Activated naive CD4-positive, alpha-beta T cell treated with anti-CD3 and anti-CD28 coated beads, Interleukin-2, amount 10 ng/mL, durations not matched to agents 5 hours and 36 hours (primary cell): ENCODE measurements at places on chromosomes 4 and X. TPM values are rescaled to one million over a fixed set of nuclear protein-coding genes. Genes with fewer than 3 reads are reported as not detected.

The DCX gene
- total RNA-seq: not detected

The DCAF4L1 gene
- 0.12 TPM for total RNA-seq

The TLR6 gene
- 6.4 TPM for total RNA-seq

The SPANXN5 gene
- not detected for total RNA-seq

The CFI gene
- not detected for total RNA-seq

The ZAR1 gene
- total RNA-seq: not detected

The GPR50 gene
- total RNA-seq: not detected

The GLUD2 gene
- total RNA-seq: 0.40 TPM

The PARM1 gene
- 0.08 TPM for total RNA-seq

The TBC1D14 gene
- total RNA-seq: 53.1 TPM

The FHDC1 gene
- 0.12 TPM for total RNA-seq

The FAM47E gene
- total RNA-seq: not detected

The FGFBP1 gene
- not detected for total RNA-seq

The TEX13B gene
- not detected for total RNA-seq

The SMIM10 gene
- total RNA-seq: 0.24 TPM

The PAGE5 gene
- not detected for total RNA-seq

The GPR119 gene
- not detected for total RNA-seq

The ART3 gene
- not detected for total RNA-seq

The USO1 gene
- 40.5 TPM for total RNA-seq

The SPANXN4 gene
- total RNA-seq: not detected

The ZNF157 gene
- 0.48 TPM for total RNA-seq

The P2RY4 gene
- total RNA-seq: 0.14 TPM

The CXorf65 gene
- total RNA-seq: 33.1 TPM

The KDM6A gene
- 28.9 TPM for total RNA-seq

The BMP3 gene
- not detected for total RNA-seq

The PROM1 gene
- not detected for total RNA-seq

The TRIM60 gene
- total RNA-seq: not detected

The NUDT11 gene
- 0.55 TPM for total RNA-seq

The AR gene
- total RNA-seq: 0.23 TPM

The FAT4 gene
- not detected for total RNA-seq

The NPY5R gene
- total RNA-seq: not detected

The SH3D19 gene
- not detected for total RNA-seq

The RBMXL3 gene
- total RNA-seq: not detected

The PDLIM3 gene
- not detected for total RNA-seq

The GUCY1A1 gene
- total RNA-seq: 0.18 TPM

The MAGEB17 gene
- total RNA-seq: not detected

The HPGDS gene
- 0.24 TPM for total RNA-seq
